ENCODE measurements at places on chromosomes 4 and X. TPM values are rescaled to one million over a fixed set of nuclear protein-coding genes. Genes with fewer than 3 reads are reported as not detected.

Gene IL2RG
- 1.2 TPM for total RNA-seq

GRCh38 chrX:131975851-131976250 lies 47.3 kb upstream of the STK26 start:
- no peak for DNase-seq

Gene HEPH
- total RNA-seq: 48.4 TPM

DNA sequence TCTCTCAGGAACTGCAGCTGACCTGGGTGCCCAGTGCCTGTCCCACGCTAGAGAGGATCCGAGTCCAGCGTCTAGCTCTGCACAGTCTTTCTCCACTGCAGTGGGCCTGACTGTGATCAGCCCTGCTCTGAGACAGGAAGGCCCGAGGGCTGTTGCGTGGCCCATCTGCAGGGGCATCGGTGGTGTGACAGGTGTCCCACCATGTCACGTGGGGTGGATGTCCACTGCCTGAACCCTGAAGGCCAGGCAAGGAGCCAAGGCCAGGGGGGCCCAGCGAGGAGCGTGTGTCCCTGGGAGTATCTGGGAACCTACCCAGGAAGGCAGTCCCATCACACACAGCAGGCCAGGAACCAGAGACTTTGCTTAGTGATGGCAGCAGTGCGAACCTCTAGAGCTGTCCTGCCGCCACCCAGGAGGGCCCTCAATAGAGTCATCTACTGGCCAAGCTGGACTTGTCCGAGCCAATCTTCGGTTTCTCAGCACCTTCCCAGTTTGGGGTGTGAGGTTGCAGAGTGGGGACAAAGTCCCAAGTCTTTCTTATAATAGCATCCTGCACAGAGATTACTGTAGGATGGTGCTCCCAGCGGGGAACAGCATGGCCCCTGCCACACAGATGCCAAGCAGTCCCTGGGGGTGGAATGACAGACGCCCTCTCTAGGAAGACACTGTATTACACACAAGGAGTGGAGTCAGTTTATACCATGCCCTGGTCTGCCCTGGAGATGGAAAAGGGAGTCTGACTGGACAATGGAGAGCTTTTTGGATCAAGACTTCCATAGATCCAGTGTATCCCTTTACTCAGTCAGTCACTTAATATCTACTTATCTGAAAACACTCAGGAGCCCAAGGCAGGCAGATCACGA lies 38.3 kb downstream of the DCTD start:
- DNase-seq: no peak

GRCh38 chrX:63282077-63282476 lies 69.1 kb downstream of the SPIN4 start:
- no peak for DNase-seq

- no peak for DNase-seq
These were observed 116.1 kb downstream of the PDLIM5 start for GRCh38 chr4:94567811-94568210.

DNA sequence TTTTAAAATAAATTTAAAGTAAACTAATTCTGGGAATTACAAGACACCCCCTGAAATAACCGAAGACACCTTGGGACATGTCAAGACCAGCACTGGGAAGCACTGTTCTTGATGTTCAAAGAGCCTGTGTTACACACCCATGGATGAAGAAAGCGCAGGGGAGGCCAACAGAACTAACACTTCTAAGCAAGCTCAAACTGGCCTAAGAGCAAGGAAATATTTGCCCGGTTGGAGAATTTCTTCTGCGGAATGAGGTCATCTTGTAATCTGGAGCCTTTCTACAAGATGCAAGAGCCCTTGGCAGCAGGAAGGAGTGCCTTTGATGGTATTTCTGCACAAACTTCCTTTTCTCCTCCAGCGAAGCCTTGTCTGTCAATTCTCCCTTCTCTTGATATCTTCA lies 9.3 kb upstream of the EFHC2 start:
- no peak for DNase-seq

Gene F11
- not detected for total RNA-seq

GRCh38 chrX:150088766-150089518 lies 150.7 kb upstream of the EOLA2 start:
- no peak for DNase-seq

DNA sequence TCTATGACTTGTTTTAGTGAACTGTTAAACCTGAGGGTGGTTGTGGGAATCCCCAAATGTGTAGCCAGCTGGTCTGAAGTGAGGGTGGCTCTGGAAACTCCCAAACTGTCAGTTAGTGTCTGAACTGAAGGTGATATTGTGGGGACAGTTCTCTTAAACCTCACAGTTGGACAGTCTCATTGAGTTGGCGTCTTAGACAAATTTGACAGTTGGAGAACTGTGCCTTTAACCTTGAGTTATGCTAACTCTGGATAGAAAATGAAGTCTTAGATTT lies 20.7 kb upstream of the CTSO start:
- DNase-seq: no peak

- DNase-seq: no peak
These were observed 141.2 kb downstream of the PDGFC start for GRCh38 chr4:156830351-156830750.

Gene SMIM10L2A
- total RNA-seq: 0.85 TPM

DNA sequence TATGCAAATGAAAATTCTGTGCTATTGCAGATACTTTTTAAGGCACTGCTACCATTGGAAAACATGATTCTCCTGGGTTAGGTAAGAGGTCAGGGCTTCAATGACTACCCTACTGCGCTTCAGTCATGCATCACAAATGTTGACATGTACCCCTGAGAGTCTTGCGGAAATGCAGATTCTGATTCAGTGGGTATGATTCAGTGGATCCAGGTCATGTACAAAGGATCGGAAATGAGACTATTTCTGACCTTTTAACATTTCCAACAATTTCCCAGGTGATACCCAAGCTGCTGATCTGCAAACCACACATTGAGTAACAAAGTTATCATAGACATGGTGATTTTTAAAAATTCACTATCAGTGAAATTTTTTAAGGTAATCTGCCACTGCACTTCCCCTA lies 62.6 kb downstream of the DDX53 start:
- no peak for DNase-seq

Gene CCSER1
- 88.0 TPM for total RNA-seq

Gene ZNF718
- total RNA-seq: 34.3 TPM

DNA sequence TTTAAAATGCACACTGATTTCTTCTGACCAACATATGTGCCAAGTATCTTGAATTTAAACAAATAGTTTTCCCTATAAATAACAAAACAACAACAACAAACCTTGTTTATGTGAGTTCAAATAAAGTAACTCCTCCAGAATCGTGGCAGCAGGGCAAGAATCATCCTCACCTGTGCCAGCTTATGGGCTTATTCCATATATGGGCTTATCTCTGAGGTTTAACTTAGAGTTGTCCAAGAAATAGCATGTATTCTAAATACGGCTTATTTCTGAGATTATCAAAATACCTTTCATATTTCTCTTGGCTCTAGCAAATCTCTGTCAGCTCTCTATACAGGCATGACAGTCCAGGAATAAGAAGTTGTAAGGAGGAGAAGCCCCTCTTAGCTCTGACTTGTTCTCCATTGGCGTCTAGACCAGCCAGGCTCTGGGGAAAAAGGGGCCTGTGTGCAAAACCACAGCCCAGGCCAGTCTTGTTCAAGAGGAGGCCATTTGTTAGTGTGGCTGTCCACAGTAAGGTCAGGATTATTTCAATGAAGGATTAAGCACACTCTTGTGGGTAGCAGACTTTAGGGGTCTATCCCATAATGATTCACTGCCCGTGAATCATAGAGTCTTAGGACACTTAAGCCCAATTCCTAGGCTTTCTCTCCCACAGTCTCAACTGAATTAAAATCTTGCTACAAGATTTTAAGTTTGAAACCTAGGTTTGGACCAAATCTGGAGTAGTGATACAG lies 63.2 kb downstream of the FRAS1 start:
- DNase-seq: no peak

Gene NUDT10
- total RNA-seq: 5.6 TPM

Gene PAGE5
- total RNA-seq: not detected

Gene POF1B
- total RNA-seq: 23.4 TPM

DNA sequence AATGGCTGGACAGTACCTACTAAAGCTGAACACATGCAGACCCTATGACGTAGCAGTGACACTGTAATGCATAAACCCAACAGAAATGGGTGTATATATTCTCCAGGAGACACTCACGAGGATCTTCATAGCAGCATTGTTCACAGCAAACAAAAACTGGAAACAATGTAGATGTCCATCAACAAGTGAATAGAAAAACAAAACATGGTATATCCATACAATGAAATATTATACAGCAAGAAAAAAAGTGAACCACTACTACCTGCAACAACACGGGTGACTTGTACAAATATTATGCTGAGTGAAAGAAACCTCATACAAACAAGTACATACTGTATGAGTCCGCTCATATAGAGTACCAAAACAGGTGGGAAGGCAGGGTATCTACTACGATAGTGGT lies 16.5 kb downstream of the ARHGEF6 start:
- no peak for DNase-seq

Gene IDH3G
- 21.0 TPM for total RNA-seq

DNA sequence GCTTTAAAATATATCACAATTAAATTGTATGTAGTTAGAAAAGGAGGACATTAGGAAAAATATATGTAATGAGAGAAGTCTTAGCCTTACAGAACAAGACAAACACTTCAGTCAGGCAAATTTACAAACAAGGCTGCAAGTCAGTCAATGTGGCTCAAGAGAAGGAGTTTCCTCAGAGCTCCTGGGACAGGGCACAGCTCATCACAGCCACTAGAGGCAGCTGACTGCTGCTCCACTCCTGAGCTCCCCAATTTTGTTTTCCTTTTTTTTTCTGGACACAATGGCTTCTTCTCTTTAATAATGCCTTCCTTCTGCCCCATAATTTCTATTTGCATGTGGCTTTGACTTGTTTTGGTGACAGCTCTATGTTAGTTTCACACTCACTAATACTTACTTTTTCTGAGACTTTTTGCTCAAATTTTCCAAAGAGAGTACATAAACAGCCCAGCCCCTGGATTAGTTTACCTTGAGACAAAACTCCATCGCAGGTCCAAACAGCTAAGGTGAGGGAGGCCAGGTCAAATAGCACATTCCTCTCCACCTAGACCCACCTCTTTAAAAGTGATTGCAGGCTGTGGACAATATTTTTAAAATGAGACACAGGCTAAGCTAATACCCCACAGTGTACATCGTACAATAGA lies 850.4 kb upstream of the FRG1 start:
- DNase-seq: no peak

Gene GAGE2A
- total RNA-seq: not detected

Gene UGT8
- 2.0 TPM for total RNA-seq

Gene LDB2
- total RNA-seq: 142 TPM

- no peak for DNase-seq
These were observed 715.8 kb downstream of the CCSER1 start for GRCh38 chr4:90842960-90843359.

GRCh38 chr4:24683116-24683515 lies 98.8 kb upstream of the DHX15 start:
- DNase-seq: no peak

DNA sequence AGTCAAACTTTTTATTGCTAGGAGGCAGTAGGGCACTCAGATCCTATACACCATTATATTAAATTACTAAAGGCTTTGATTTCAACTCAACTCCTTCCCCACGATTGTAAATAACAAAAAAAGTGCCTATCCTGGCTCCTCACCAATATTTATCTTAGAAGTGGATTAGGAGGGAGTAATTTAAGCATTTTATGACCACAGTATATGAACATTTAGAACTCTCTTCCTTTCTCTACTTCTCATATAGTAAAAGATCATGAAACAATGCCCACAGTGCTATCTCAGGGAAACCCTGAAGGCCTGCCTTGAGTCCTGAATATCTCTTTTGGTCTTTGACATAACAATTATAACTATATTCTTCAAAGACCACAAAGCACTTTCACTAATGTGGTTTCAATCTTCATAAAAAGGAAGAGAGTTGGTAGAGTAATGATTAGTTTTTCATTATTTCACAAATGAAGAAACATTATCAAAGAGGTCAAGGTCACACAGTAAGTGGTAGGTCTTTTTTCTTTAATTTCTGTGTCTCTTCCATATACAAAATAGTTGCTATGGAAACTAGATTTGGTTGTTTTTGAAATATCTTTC lies 29.1 kb upstream of the ADH1C start:
- no peak for DNase-seq

- no peak for DNase-seq
These were observed 28.3 kb upstream of the DSPP start for GRCh38 chr4:87580057-87580456.

DNA sequence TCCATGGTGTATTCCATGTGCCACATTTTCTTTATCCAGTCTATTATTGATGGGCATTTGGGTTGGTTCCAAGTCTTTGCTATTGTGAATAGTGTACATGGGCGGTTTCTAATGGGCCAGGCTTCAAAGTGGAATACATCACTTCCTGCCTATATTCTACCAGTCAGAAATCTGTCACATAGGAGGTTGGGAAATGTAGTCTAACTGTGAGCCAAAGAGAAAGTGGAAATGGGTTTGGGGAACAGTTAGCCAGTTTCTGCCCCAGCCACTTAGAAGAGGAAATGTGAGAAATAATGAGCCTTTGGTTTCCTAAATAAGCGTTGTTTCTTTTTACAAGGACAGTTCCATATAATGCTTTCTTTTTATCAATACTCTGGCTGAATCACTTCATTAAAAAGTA lies 85.1 kb upstream of the AP1S2 start:
- no peak for DNase-seq

- no peak for DNase-seq
These were observed 691.5 kb downstream of the KCTD8 start for GRCh38 chr4:43757147-43757546.

GRCh38 chr4:22881411-22881810 lies 188.7 kb downstream of the GBA3 start:
- DNase-seq: no peak

DNA sequence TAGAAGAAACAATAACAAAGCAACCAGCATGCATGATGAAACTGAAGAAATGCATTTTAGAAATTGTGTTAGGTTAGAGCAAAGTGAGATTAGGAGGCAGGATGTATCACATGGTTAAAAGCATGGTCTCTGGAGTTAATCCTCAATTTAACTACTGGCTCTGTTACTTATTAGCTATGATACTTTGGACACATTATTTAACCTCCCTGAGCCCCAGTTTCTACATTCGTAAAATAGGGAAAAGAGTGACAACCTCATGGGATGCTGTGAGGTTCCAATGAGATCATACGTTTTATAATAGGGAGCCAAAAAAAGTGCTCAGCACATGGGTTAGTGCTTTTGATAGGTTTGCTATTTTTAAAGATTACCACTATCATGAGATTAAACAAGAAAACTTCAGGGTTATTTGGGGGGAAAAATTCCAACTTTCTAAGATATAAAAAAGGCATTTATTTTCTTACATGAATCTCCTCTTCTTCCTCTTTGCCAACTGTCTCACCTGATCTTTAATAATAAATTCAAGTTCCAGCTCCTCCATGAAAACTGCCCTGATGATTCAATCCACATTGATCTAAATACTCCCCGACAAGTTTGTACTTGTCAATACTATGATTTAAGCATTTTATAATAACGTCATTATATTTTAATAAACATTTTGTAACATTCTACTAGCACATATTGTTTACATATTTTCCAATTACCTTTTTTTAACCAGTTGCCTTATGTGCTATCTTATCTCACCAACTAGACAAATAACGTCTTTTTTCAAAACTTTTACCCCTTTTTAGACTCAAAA lies 4.6 kb downstream of the SEC31A start:
- DNase-seq: no peak

Data from urinary bladder (tissue), 4 donors.